Stimulated activated CD4-positive, alpha-beta T cell treated with anti-CD3 and anti-CD28 coated beads, Interleukin-1b, Interleukin-23, amount 100 ng/mL, for 1 hour (primary cell): ENCODE measurements at places on chromosomes 1 and 21.

GRCh38 chr1:65992165-65992821 is 199.6 kb downstream of the PDE4B start:
- DNase-seq: no peak

- no peak for DNase-seq
Measured at GRCh38 chr1:165753934-165754333, 14.7 kb downstream of the TMCO1 start.

DNA sequence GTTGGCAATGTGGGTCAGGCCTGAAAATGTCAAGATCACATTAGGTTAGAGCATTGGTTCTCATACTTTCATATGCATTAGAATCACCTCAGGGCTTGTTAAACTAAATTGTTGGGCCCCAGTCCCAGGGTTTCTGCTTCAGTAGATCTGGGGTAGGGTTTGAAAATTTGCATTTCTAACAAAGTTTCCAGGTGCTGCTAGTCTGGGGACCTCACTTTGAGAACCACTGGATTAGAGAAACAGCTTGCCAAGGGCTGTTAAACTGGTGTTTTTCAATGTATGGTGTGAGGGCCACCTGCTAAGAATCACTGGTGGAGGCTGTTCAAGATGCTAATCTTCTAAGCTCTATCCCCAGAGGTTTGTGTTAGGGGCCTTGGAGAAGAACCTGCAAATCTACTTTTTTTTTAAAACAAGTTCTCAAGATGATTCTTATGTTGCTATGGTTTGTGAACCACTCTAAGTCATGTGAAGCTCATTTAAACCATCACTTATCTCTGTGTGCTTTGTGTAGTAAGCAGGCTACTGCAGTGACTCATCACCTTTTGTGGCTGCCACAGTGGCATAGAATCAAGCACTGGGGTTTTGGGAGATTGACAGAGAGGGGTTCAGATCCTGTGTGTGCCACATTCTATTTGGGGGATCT is 152.2 kb downstream of the S1PR1 start:
- no peak for DNase-seq

DNA sequence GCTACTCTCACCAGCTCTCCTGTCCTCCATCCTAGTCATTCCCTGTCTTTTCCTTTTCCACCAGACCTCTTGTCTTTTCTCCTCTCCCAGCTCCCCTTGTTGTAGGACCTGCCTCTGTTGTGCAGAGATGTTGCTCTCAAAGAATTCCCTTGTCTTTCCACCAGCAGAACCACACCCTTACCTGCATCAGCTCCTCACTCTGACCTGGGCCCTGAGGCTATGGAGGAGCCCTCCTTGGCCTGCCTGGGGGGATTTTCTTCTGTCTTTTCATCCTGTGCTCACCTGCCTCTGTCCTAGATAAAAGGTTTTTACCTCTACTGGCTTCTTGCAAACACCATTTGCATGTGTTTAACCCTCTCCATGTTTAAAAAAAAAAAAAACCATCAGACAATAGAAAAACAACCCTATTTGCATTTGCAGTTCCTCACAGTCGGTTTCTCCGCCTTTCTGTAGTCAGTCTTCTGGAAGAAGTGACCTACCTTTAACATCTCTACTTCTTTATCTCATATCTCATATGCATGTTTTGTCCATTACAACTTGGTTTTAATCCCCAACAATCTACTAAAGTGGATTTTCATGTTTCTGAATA is 12.1 kb downstream of the FCRL5 start:
- no peak for DNase-seq

DNA sequence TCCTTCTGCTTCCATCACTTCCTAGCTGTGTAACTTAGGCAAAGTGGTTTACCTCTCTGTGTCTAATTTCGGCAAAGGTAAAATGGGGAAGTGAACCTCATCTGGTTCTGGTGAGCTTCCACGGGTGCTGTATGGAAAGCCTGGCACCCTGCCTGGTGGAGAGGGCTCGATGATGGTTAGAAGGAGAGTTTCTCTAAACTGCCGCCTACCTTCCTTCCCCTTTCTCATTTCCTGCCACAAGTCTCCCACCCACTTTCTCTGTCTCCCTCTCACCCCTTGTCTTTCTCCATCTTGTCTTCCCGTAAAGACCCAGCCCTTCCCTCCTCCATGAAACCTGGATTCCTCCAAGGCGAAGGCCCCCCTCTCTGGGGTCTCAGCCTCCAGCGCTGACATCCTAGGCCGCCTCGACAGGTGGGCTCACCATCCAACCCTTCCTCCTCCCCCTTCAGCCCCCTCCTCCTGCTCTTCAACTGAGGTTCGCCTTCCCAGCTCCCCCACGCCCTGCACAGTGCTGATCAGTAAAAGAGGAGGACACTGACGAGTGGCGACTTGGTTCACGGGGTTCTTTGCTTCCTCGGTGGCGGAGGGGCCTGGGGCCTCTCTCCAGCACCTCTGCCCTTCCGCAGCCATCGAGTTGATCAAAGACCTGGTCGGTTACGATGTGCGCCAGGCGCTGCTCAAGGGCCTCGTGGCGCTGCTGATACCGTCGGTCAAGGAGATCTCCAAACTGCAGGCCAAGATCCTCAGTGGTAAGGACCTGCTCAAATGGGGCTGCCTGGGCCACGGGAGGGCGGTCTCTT is 7.3 kb downstream of the RNU5D-1 start:
- no peak for DNase-seq

DNA sequence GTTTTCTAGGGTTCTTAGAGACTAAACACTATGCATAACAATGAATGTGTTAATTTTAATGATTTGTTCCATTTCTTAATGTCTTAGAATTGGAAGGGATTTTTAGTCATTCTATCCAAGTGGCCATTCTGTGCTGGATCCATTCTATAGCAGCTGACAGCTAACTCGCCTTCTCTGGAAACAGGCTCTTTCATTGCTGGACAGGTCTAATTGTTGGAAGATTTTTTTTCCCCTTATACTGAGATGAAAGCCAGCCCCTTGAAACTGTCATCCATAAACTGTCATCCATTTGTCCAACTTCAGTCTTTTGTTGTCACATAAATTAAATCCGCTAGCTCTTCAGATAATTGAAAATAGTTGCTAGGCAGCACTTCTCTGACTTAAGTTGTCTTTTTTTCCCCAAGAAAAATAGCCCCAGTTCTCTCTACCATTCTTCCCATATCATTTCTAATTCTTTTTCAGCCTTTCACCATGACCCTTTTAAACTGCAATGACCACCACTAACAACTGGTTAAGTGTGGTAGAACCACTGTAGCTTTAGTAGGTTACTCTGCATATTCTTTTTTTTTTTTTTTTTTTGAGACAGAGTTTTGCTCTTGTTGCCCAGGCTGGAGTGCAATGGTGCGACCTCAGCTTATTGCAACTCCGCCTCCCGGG is 19.7 kb downstream of the AK4 start:
- no peak for DNase-seq

DNA sequence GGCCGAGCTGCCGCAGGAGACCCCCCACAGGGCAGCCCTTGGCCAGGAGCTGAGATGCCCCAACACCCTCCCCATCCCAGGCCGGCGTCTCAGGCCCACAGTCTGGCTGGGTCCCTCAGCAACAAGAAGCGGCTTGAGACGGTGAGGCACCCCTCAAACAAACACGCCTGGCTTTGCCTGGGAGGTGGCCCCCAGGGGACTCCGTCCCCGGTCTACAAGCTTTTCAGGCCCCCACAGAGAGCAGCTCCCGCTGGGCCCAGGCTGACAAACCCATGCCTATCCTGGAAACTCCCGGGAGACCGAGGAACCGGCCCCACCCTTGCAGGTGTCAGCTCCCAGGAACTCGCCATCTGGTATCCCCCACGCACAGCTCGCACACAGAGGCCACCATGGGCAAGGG is 67.0 kb downstream of the ARHGEF16 start:
- no peak for DNase-seq

DNA sequence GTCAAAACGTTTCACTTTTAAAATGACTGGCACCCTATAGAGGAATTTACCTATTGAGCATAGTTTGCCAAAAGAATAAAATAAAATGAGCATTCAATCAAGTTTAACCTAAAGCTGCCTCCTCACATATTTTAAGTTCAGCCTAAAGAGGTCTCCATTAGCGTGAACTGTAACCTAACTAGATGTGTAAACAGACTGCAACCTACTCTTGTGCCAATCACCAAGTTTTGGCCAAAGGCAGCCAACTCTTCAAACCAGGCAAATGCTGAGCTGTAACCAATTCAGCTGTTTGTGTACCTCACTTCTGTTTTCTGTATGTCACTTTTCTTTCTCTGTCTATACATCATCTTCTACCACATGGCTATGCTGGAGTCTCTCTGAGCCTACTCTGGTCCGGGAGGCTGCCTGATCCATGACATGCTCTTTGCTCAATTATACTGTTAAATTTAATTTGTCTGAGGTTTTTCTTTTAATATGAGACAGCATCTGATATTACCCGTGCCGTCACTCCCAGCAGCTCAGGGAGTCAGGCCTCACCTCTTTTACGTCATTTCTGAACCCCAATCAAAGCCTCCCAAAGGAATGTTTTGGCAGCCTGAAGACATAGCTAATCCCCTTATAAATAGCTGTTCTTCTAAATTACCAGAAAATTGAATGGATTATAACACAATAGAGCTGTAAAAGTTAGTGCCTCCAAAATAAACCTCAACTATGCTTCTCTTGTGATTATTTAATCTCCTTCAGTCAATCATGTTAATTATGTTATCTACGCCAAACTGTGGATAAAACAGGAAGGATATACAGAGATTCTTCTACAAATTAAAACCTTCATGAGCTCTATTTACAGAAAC is 81.0 kb upstream of the NR5A2 start:
- no peak for DNase-seq

DNA sequence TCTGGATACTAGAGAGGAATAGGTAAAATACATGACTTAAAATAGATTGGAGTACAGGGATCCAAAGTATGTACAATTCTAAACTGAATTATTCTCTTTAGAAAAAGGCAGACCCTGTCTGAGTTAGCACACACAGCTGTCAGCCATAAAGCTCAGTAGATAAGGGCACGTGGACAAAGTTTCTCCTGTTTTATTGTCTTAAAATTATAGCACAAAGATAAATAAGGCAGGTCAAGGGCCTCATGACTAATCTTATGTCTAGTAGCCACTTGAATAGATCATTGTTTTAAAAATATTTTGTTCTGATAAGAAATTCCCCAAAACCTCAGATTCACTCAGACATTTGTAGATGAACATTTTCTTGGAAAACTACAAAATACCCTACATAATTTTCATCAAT is 205.2 kb downstream of the ZP4 start:
- DNase-seq: no peak

DNA sequence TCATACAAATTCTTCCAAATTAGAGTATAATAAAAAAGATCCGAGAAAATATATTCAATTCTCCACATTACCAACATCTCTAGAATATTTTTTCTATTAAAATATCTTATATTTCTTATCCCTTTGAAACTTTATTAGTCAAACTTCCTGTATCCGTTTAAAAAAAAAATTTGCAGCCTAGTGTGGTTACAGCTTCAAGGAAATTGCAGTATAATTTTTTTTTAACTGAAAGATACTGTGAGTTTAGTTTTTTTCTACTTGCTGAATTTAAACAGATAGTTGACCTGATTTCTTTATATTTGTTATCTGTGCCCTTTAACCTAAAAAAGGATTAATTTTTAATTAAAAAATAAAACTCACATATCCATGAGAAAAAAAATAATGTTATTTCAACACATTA is 1.5 kb downstream of the RGS18 start:
- DNase-seq: no peak

DNA sequence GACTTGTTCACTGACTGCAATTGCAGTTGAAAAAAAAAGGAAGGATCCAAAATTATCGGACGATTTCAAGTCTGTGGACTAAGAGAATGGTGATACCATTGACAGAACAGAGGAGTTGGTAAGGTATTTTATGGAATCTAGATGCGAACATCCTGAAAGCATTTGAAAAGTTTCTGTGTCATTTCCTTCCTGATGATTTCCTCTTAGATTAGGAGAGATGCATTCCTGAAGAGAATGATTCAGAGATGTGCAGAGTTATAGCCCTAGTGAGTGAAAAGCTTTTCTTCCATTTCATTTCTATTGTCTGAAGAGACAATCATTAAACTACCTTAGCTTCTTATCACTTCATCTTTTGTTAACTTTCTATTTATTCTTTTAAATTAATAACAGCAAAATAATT is 200.0 kb downstream of the KCNK2 start:
- DNase-seq: no peak

- DNase-seq: no peak
Measured at GRCh38 chr1:235343726-235344125, 15.4 kb downstream of the GGPS1 start.

DNA sequence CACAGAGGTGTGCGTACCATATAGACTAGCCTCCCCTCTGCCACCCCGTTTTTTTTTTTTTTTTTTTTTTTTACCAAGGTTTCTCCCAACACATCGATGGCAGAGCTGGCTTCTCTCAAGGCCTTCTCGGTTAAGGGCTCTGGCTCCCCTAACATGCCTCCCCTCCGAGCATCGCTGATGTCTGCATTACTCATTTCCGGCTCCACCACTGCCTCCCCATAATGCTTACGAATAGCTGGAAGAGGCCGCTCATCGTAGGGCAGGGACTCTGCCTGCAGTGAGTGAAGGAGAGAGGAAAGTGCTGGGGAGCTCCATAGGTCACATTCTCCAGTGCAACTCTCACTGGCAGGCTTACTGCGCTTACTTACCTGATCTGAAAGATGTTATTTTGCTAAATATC is 20.6 kb downstream of the CEP104 start:
- DNase-seq: no peak

GRCh38 chr1:118042501-118042900 is 113.0 kb downstream of the WDR3 start:
- DNase-seq: no peak

GRCh38 chr1:19110257-19110927 is 99.7 kb downstream of the UBR4 start:
- no peak for DNase-seq

DNA sequence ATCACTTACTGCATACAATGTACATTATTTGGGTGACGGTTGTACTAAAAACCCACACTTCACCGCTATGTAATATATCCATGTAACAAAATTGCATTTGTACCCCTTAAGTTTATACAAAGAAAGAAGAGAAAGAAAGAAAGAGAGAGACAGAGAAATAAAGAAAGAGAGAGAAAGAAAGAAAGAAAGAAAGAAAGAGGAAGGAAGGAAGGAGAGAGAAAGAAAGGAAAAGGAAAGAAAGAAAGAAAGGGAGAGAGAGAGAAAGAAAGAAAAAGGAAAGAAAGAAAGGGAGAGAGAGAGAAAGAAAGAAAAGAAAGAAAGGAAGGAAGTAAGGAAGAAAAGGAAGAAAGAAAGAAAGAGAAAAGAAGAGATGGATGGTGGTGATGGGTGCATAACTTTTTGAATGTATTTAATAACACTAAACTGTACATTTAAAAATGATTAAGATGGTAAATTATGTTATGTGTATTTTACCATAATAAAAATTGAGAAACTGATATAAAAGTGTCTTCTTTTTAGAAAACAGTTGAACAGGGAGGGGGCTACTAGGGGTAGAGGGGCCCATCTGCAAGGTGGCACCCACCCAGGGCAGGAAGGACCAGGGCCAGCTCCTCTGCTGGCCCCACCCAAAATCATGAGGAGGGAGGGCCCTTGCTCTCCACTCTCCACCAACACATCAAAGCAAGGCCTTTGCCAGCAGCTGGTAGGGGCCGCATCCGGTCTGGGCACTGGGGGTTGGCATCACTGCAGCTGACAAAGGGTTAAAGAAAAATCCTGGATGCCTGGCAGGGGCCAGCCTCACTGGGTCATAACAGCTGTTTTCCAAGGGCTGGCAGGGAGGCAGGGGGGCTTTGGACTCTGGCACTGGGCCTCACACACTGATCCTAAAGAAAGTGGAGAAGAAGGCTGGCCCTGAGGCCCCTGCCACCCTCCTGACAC is 153.9 kb upstream of the EDN2 start:
- DNase-seq: no peak

GRCh38 chr1:241217516-241217915 is 139.5 kb downstream of the RGS7 start:
- no peak for DNase-seq

GRCh38 chr1:20530306-20530705 is 22.1 kb upstream of the FAM43B start:
- no peak for DNase-seq
